ENCODE measurements at places on chromosomes 16 and 17.

DNA sequence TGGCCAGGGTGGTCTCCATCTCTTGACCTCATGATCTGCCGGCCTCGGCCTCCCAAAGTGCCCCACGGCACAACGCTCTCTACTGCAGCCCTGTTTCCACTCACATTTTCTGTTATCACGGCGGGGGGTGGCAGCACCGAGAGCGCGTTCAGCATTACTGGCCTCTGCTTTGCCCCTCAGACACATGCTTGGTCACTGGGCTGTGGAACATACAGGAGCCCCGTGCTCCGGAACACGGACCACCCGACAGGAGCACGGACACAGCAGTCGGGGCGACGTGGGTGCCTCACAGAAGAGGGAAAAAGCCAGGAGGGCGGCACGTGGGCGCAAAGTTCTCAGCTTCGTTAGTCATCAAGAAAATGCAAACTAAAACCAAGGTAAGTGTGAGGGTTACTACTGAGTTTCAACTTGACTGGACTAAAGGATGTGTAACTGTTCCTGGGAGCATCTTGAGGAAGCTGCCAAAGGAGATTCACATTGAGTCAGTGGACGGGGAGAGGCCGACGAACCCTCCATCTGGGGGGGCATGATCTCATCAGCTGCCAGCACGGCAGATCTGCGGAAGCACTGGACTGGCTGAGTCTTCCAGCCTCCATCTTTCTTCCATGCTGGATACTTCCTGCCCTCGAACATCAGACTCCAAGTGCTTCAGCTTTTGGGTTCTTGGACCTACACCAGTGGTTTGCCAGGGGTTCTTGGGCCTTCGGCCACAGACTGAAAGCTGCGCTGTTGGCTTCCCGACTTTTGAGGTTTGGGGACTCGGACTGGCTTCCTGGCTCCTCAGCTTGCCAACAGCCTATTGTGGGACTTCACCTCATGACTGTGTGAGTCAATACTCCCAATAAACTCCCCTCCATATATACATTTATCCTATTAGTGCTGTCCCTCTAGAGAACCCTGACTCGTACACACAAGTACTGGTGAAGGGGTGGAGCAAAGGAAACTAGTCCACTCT is 106.8 kb downstream of the ZNF778 start:
- DNase-seq = no peak

DNA sequence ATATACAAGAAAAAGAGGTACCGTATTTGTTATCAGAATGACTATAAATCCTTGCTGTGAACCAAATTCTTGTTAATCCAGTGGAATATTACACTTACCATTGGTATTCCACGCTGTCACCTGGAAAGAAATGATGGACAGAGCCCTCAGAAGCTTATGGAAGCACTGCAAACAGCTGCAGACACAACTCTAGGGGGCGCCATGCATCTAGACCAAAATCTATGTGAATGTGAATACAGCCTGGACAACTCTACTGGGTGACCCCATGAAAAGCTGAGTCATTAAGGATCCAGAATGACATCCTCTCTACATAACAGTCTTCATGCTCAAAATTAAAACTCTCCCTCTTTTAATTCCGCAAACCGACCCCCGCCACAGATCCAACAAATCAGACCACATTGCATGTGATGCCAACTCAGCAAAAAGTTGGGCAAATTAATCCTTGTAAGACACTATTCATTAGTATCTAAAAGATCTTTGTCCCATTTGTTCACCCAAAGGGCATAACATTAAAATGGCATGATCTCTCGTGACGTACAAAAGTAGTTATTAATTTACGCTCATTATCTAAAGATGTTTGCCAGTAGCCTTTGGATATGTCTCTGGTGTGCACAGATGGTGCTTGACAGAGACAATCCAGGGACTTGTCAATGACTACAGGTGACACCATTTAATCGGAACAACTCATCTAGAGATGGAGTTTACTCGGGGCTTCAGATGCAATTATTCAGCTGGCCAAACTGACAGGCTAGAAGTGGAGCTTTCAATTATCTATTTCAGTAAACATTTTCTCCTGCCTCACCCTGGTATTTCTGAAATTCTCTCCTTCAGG is 552.7 kb upstream of the PSMD7 start:
- DNase-seq = no peak

GRCh38 chr16:55567382-55567781 is 898 bp downstream of the CAPNS2 start:
- no peak for DNase-seq

DNA sequence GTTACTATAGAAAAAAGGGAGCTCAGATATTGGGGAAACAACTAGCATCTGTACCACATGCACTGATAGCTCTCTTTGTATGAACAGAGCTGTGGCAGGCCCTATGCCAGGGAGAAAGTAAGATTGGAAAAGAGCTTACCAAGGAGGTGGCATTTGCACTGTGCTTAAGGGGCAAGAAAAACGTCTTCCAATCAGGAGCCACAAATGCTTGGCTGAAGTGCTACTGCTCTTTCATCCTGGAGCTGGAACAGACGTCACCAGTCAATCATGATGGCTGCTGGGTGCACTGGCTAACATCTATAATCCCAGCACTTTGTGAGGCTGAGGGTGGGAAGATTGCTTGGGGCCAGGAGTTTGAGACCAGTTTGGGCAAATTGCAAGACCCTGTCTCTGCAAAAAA is 218.5 kb downstream of the SEC14L1 start:
- no peak for DNase-seq

DNA sequence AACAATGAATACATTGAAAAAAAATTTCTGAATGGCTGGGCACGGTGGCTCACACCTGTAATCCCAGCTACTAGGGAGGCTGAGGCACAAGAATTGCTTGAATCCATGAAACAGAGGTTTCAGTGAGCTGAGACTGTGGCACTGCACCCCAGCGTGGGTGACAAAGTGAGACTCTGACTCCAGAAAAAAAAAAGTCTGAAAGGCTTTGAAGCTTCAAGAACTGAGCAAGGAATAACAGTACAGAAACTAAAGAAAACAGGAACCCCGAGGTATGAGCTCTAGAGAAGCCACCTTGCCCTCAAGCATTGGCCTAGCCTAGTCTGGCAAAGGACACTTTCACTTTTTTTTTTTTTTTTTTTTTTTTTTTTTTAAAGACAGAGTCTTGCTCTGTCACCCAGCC is 45.0 kb downstream of the TEX2 start:
- no peak for DNase-seq

GRCh38 chr17:62760945-62761267 is 47.2 kb downstream of the MARCHF10 start:
- DNase-seq = no peak

- DNase-seq = peak; percentile 47
Measured at GRCh38 chr16:86072328-86073102, 173.6 kb downstream of the IRF8 start.

All from COLO829 (cell line).